ENCODE measurements at places on chromosomes 5 and 9.
A peak's percentile ranks its signal among the peaks of the same experiment; 100 is the strongest.

GRCh38 chr5:135377751-135378680, 21.0 kb downstream of the MACROH2A1 start:
- DNase-seq = no peak

DNA sequence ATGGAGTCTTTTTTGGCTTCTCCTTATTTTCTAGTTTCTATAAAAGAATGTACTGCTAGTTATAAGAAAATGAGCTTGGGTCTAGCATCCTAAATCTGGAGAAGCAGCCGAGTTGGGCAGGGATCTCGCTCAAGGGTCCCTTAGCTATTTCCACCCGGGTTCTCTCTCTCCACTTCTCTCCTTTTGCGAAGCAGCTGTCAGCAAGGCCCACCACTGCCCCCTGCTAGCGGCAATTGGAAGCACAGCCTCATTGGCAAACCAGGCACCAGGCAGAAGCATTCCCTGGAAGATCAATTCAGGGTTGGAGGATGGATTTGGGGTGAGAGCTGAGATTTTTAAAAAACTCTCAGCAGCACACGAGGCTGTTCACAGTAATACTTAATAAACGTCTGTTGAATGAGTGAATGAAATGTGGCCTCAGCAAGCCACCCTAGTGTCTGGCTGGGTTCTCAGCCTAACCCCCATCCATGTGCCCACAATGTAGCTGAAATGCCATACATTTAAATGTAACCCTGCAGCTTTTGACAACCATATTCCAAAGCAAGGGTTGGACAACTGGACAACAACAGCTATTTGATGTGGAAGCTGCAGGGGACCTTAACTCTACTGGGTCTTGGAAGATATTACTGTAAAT, 34.6 kb upstream of the TNIP1 start:
- DNase-seq = no peak

DNA sequence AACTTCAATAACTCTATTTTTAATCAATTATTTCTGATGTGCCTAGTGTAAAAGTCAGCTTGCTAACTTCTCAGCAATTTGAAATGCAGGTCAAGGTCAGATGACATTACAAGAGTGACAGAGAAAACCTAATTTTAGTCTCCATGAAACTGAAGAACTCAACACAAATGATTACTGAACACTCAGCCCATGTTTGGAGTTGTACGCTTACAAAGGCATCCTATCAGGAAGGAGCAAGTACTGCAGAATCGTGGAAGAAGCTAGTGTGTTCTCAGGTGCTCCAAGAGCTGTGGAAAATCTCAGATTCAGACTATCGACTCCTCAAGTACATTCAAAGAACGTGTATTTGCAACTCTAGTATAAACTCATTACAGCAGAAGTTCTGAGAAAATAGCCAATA, 526.7 kb downstream of the PDE4D start:
- no peak for DNase-seq

DNA sequence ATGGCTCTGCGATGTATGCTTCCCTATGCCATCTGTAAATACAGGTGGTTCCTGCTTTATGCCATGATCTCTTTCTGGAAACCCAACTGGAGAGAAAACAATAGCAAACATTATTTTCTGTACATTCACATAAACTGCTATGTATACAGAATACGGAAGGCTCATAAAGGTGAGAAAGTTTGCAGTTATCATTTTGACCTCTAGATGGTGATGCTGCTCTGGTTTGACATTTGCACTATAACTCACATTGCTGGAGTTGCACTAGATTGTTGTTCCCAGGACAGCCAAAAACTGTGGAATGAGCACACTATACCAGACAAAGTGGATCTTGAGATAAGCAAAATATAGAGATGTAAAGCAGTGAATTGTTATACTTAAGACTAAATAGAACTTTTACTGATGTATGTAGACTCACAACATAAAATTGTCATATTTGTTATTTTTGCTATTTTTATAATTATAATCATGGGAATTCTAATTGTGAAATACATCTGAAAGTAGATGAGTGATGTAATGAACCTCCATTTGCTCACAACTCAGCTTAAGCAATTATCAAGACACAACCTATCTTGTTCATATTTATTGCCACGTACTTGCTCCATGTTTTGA, 246.5 kb downstream of the PTPRD start:
- peak; percentile 0 for DNase-seq

- DNase-seq = no peak
Measured at GRCh38 chr5:28269978-28270377, 1231.6 kb upstream of the CDH9 start.

DNA sequence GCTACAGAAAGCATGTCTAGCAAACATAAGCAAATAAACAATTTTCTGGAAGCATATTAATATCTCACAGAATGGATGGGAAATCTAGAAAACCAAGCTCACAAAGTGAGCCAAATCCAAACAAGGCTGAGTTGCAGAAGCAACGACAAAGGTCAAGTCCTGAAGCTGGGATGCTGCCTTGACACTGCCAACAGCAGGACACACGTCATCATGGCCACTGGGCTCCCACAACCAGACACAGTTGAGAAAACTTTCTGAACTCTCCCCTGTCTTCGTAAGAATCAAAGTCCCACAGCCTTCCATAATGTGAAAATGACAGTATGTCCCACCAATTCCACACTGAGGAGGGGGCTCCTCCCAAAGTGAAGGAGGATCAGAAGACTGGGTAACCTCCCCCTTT, 37.6 kb downstream of the EPB41L4A start:
- no peak for DNase-seq

DNA sequence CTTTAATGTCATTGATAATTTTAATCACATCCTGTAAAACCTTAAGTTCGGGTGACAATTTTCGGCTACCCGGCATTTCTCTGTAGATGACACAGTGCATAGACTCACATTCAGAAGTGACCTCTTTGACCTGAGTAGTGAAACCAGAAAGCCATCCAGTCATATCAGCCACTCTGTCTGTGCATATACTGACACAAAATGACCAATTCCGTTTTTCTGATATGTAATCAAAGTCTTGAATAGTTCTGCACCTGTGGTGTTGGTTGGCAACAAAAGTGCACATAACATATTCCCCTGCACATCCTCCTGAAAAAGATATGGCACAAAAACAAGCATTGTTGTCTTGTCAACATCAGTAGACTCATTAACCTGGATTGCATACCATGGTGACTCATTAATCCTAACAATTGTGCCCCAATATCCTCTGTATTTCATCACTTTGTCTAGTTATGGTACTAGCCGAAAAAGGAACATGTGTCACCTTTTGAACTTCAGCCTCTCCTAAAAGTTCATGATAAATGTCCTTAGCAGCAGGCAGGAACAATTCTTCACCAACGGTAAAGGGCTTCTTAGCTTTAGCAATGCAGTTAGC, 4.6 kb upstream of the HNRNPA0 start:
- no peak for DNase-seq

GRCh38 chr5:36945687-36946086, 69.1 kb downstream of the NIPBL start:
- no peak for DNase-seq

- peak; percentile 12 for DNase-seq
Measured at GRCh38 chr5:87649455-87649854, 236.7 kb upstream of the CCNH start.

- no peak for DNase-seq
Measured at GRCh38 chr9:130336027-130336610, 70.6 kb downstream of the HMCN2 start.

DNA sequence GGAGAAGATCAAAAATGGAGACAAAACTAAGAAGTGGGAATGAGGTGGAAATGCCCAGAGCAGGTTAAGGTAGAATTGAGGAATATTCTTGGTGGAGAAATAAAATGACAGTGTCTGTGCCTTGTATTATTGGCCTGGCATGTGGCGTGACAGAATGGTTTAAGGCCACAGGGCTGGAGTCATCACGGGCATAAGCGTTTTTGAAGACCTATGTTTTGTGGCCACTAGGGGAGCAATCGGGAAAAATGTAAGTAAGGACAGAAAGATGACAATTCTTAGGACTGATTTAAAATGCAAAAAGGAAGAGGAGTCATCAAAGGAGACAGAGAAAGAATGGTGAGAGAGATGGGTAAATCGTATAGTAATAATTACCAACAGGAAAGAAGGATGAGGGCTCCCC, 72.2 kb upstream of the EPB41L4A start:
- DNase-seq = no peak

- DNase-seq = no peak
Measured at GRCh38 chr5:23014266-23014665, 161.1 kb upstream of the CDH12 start.

- DNase-seq = peak; percentile 18
Measured at GRCh38 chr5:138180183-138180782, 1.4 kb downstream of the KIF20A start.

DNA sequence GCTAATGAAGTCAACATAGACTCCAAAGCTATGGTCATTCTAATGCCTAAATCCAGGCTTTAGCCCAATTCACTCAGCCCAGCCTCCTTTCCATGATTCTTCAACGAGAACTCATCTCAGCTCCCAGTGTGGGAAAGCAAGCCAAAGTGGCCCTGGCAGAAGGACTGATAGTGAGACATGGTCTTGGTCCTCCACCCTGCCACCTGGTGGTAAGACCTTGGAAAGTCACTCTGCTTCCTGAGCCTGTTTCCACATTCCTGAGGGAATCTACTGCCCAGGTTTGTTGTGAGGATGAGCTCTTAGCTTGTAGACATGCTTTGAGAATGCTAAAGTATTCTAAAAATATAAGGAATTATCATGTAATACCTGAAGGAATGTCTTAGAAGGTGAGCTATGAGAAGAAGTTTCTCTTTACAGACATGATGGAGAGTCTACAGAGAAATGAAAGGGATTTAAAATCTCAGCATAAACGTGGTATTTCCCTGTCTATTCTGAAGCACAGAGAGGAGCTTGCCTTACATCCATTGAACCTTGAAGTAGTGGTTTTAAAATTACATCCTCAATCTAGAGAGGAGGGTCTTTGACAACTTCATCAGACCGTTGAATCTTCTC, 173.5 kb downstream of the TRIM32 start:
- no peak for DNase-seq

DNA sequence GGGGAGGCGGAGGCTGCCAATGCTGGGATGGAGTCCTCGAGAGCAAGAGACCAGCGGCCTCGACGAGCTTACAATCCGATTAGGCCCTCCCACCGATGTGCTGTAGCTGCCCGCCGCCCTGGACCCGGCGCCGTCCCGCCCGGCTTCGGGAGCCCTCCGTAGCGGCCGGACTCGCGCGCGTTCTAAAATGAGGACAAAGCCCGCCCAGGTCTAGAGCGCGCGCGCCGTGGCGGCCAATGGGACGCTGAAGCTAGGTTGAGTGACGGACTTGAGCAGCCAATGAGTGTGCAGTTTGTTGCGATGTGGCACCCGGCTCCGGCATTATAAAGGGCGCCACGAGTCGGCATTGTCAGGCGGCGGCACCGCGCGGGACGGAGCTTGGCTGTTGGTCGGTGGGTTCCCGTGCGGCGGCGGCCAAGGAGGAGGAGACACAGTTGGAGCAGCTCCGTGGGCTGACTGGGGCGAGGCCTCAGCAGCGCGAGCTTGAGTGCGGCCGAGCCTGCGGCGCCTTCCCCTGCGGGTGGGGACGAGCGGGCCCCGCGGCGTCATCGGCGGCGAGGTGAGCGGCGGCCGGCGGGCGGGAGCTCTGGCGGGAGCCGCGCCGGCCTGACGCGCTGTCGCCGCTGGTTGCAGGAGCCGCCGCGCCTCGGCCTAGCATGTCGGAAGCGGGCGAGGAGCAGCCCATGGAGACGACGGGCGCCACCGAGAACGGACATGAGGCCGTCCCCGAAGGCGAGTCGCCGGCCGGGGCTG, at the start of gene HNRNPAB:
HNRNPAB (plus strand) TSS at position 352 of the 753 bp plus-strand sequence; CDS start at position 657, 305 bp downstream.
- peak; percentile 87 for DNase-seq

- peak; percentile 22 for DNase-seq
Measured at GRCh38 chr9:69471433-69471832, 146.4 kb downstream of the ENTREP1 start.
